ENCODE measurements at places on chromosomes 4 and X.

DNA sequence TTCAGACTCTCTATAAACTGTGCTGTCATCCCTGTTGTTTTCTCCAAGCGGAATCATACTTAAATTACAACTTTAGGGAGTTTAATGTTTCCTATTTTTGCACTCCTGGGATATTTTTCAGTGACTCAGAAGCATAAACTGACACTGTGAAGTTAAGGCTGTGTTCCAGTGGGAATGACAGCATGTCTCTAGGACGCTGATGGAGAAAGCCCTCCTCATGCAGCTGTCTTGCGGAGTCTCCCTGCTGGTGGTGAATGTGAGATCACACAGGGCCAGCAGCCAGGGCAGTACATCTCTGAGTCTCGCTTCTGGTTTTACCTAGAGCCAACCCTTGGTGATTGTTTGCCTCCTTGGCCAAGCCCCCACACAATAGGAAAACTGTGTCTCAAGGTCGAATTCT, 53.3 kb downstream of the NFKB1 start:
- no peak for DNase-seq

DNA sequence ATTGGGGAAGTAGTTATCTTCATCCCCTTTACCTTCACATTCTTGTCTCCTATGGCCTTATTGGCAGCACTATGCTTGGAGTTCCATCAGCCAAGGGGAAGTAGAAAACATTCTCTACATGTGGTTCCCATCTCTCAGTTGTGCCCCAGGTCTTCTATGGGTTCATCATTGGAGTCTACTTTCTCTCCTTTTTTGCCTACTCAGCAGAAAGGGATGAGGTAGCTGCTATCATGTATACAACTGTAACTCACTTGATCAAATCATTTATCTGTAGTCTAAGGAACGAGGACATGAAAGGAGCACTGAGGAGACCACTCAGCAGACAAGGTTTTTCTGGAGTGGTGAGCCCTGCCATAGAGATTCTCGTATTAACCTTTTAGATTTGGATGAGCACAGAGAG, 119.0 kb upstream of the OR13H1 start:
- DNase-seq, result no peak

GRCh38 chrX:11567528-11568220, 98.0 kb downstream of the ARHGAP6 start:
- no peak for DNase-seq

GRCh38 chrX:41308884-41309647, 24.9 kb upstream of the DDX3X start:
- no peak for DNase-seq

DNA sequence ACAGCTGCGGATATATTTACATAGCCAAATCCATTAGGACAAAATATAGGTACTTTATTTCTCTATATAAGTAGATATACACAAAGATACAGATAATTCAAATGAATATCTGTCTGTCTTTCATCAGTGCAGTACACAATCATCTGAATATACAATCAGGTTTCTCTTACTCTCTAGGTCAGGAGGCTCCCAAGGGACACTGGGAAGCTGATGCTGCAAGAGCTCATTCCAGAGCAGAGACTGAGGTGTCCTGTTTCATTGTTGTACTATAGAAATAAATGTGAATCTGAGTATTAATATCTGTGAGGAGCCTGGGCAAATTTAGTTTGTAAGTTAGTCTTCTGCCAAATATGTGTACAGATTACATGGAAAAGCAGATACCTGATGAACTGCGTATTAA, 4.2 kb downstream of the TLL1 start:
- DNase-seq, result no peak

DNA sequence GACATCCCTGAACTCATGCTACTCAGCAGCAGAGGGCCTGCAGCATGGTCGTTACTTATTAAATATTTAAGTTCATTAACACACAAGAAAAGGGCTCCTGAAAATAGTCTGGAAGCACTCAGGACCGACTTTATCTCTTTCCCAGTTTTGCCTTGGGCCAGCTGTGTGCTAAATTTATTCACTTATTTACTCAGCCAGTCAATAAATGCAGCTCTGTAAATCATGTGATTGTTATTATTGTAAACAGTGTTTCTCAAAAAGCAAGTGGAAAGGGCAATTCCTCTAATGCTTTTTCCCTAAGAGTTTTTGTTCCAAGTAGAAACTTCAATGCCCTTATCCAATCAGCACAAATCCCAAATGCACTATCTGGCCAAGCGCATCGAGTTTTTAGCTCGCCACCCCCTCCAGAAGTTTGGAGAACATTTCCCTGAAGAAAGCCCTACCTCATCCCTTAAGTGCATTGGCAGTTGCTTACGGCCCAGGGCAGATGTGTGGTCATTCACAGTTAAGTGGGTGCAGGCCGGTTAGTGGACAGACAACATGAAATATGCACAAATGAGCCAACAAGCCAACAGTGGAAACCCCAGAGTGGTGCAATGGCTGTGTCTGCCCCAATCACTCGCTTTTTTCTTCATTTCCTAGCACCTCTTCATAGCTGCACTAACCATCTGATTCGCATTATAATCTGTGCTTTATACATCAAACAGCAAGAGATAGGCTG, 125.8 kb downstream of the SMIM20 start:
- DNase-seq, result no peak

DNA sequence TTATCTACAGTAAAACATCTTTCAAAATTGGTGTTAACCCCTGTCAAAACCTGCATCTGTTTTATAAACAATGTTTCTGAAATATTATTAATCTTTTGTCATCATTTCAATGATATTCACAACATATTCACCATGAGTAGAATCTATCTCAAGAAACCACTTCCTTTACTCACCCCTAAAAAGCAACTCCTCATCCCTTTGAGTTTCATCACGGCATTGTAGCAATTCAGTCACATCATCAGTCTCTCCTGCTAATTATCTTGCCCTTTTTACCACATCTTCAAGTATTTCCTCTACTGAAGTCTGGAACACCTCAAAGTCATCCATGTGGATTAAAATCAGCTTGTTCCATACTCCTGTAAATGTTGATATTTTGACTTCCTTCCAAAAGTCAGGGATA, 415.3 kb upstream of the TECRL start:
- no peak for DNase-seq

GRCh38 chrX:108223585-108223984, 132.0 kb downstream of the ATG4A start:
- DNase-seq, result no peak

DNA sequence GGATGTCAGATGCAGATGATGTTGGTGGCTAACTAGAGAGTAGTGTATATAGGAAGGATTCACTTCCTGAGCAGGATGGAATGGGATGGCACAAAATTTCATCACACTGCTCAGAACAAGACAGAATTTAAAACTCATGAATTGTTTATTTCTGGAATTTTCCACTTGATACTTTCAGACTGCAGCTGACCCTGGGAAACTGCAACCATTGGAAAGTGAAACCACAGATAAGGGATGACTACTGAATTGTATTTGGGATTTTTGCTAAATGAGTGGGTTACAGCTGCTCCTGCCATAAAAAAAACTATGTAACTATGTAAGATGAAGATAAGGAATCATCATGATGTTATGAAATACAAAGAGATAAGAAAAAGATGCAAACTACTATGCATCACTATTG, 51.4 kb downstream of the NPY5R start:
- no peak for DNase-seq

- no peak for DNase-seq
Observed at GRCh38 chrX:149569770-149570169, 17.5 kb downstream of the MAGEA9B start.

DNA sequence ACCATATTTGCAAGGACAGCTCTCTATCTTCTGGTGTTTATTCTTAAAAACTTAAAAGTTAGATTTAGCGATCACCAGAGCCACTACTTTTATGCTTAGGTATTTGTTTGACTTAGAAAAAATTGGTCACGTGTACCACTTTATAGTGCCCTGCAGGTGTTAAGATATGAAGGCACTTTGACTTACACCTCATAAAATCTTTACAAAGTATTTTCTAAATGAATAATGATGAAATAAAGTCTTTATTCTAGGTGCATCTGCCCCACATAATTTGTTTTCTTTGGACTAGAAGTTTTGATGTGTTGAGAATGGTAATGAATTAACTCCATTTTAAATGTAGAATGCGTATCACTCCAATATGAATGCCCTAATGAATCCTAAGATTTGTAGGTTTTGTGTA, 2.9 kb downstream of the FMR1 start:
- no peak for DNase-seq

DNA sequence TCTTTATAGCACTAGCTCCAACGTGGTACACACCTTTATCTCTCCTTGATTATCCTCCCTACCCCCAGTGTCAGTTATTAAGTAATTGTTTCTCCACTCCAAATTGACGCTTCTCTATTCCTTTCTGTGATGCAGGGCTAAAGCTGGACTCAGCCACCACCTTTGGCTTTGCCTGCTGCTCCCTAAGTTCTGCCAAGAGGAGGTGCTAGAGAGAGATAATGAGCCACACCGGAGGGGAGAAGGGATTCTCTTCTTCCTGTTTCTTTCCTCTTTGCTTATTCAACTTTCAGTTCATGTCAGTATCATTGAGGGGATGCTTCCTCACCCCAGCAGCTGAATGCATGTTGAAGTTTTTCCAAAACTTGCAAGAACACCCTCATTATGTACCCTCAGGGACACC, 176.5 kb downstream of the GBA3 start:
- no peak for DNase-seq

GRCh38 chrX:43121637-43122036, 343.7 kb upstream of the PPP1R2C start:
- DNase-seq, result no peak

GRCh38 chrX:67610282-67610681, 66.5 kb downstream of the AR start:
- DNase-seq, result no peak

DNA sequence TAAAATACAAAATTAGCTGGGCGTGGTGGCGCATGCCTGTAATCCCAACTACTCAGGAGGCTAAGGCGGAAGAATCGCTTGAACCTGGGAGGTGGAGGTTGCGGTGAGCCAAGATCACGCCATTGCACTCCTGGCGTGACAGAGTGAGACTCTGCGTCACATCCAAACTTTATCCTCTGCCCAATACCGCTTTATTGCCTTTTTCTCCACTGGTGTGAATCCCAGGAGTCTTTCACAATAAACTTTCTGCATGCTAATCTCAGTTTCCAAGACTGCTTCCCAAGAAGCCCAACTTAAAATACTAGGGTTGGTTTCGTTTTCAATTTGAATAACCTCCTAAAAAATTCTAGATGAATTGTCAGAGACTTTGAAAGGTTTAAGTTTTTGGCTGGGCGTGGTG, 27.2 kb upstream of the DHX15 start:
- DNase-seq, result no peak

- DNase-seq, result no peak
Observed at GRCh38 chr4:137124278-137124932, 407.9 kb downstream of the PCDH18 start.

GRCh38 chr4:167383291-167383690, 149.0 kb upstream of the SPOCK3 start:
- DNase-seq, result no peak

DNA sequence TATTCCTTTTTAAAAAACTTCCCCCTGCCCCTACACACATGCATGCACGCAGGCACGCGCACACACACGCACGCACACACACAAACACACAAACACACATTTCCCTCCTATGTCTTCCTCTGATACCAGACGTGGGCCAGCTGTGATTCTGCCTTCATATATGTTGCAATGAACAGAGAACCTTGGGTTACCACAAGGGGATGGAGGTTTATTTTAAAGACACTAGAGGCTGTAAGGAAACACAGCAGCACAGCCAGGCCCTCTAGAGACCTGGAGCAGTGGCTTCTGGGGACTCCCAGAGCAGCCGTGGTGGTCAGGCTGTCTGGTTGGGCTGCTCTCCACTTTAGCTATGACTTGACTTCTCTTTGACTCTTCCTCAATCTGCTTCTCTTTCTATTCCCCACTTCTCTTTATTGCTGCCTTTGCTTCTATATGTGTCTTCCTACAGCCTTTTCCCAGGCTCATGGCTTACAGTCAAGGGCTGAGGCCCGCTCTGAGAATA, 3.2 kb upstream of the TLR10 start:
- no peak for DNase-seq

GRCh38 chr4:2267841-2268240, 5.9 kb upstream of the MXD4 start:
- DNase-seq, result no peak

DNA sequence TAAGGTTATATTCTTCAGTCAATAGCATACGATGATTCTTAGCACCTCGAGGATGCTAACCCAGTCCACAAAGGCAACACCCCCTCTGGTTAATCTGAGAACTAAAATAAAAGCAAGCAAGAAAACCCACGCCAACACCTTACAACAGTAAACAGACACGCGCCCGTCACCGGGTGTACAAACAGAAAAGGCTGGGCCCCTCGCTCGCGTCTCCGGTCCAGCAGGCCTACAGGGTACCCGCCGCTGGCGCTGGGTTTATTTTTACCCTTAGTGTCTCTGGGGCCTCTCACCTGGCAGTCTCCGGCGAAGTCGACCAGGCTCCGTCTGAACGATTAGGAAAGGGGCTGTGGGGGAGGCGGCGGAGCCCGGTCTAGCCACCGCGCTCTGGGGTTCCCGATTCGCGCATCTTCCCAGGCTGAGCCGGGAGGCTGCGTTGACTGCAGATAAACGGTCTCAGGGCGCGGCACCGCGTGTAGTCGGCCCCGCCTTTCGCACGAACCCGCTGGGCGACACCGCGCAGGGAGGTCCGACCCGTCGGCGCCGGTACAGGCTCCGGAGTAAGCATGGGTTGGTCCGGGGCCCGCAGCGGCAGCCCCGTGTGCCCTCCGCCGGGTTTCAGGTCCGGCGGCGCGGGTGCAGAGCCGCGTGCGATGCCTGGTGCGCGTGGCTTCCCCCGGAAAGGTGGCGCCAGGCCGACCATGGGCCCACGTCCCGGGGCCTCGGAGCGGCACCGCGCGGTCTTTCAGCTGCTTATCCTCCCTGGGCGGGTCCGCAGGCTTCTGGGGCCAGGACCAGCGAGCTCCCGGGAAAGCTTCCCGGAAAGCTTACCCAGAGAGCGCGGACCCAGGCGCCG, 441 bp downstream of the SLC9B2 start:
- DNase-seq, result peak; percentile 37

DNA sequence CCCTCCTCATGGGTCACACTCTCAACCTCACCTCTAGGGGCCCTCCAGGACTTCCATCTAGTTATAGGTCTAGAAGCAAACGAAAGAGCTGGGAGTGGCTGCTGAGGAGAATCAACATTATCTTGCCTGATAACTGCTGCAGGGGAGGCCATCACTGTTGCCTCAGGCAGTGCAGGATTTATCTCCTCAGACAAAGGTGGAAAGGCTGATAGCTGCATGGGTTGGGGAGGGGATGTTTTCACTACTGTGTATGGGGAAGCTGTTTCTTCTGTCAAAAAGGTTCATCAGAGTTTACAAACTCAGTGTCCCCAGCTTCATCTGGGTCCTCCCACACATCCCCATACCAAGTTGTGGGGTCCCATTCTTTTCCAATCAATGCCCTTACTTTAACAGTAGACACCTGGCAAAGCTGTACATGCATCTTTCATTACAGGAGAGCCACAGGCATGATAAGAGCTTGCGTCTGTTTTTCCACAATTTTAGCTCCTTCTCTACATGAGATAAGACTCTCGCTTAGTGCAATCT, 17.6 kb upstream of the PRDM8 start:
- DNase-seq, result no peak
